ENCODE measurements at places on chromosomes 4 and X.

- no peak for DNase-seq
These were observed 1.9 kb downstream of the NALF2 start for GRCh38 chrX:69505772-69506616.

DNA sequence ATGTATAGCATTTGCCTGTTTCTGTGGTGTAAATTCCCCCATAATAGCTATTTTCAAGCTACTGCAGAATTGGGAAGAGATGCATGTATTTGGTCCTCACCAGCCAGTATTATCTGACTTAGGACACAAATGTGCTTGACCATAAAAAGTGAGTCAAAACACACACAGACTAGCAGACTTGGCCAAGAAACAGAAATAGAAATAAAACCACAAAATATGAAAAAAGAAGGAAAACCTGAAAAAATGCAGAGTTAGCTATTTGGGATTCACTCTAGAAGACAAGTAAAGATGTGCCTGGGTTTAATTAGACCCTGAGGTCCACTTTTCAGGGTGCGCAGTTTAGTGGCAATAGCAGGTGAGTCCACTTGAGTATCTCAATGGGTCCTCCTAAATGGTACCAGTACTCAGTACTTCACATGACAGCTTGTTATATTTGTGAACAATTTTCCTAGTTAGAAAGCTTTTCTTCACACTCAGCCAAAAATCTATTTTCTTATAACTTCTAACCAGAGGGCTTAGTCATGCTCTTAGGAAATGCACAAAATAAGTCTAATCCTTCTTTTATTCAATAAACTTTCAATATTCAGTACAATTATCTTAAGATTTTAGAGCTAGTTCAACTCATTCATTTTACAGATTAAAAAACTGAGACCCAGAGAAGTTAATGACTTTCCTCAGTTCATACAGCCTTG lies 108.7 kb upstream of the JADE1 start:
- DNase-seq = peak; percentile 43

DNA sequence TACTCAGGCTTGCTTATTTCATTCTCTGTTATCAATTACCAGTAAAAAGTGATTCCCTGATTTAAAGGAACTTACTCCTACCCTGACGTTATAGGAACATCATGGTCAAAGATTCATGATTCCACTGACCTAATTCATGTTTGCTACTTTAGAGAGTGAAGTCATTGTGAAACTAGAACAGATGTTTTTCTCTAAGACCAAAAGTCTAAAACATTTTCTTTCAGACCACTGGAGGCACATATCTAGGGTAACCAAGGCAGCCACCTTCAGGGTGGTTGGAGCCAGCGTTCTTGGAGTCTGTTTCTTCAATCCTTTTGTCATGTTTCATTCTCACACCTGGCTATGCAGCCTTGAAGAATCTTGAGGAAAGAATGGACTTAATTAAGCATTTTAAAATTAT lies 77.8 kb downstream of the GALNTL6 start:
- no peak for DNase-seq

GRCh38 chrX:88883200-88883599 lies 136.2 kb downstream of the CPXCR1 start:
- DNase-seq = peak; percentile 2

DNA sequence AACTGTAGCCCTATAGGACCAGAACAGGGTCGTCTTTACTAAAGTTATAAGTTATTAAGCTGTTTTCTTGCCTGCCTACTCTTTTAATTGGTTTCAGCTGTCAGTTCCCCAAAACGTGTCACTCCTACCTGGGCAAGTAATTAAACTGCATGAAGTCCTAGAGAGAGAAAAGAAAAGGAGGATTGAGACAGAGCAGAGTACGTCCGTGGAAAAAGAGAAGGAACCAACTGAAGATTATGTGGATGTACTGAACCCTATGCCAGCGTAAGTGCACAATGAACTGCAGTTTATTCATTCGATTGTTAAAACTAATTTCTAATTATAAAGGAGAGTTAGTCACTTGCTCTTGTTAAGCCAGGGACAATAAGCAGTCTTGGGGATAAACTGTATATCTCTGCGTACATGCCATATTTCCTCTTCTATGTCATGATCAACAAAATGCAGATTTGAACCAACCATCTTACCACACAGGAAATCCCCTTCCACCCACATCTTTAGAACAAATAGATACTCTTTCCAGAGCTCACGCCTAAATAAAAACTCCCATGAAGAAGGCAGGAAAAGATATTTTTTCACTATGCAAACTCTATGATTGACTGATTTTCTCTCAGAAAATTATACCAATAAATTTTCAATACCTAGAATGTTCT lies 22.8 kb downstream of the STAP1 start:
- DNase-seq = no peak

- DNase-seq = no peak
These were observed 110.6 kb downstream of the SH3KBP1 start for GRCh38 chrX:19776753-19777152.

- no peak for DNase-seq
These were observed 1072.8 kb upstream of the INTU start for GRCh38 chr4:126559961-126560360.

DNA sequence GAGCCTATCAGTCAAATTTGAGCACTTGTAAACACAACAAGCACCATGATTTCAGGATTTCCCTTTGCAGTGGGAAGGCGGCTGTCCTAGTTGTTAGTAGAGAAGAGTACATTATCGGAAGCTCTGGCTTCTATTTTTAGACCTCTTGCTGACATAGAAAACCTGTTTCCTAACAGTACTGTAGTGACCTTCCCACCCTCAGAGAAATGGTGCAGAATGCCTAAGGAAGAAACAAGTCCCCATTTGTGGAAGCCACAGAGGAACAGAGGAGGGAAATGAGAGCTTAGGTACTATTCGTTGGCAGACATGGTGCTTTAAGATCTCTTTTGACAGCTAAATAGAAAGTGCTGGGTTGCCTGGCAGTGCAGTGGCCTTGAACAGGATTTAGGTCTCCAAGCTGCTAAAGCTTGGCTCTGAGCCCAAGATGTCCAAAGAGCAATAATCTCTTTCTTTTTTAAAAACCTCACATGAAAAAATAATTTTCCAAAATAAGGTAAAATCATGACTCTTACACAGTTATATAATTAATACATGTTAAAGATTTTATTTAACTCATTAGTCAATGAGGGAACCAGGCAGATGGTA lies 24.9 kb downstream of the GLRA2 start:
- no peak for DNase-seq

- no peak for DNase-seq
These were observed 188.9 kb downstream of the ZNF330 start for GRCh38 chr4:141409556-141409955.

GRCh38 chr4:566508-567295 lies 9.4 kb downstream of the TMEM271 start:
- no peak for DNase-seq

DNA sequence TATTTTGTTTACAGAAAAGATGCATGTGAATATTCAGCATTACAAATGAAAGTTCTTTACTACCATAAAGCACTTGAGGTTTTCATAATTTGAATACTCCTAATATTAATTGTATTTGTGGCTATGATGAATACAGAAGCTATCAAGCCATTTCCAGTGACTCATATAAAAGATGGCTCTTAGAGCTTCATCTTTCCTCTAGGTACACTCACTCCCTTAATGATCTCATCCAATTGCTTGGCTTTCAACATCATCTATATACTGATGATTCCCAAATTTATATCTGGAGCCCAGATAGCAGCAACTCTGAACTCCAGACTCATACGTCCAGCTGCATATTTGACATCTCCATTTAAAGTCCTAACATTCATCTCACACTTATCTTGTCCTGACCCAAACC lies 183.4 kb upstream of the FAM241A start:
- DNase-seq = peak; percentile 78

- peak; percentile 1 for DNase-seq
These were observed 7.3 kb downstream of the XK start for GRCh38 chrX:37692918-37693317.

DNA sequence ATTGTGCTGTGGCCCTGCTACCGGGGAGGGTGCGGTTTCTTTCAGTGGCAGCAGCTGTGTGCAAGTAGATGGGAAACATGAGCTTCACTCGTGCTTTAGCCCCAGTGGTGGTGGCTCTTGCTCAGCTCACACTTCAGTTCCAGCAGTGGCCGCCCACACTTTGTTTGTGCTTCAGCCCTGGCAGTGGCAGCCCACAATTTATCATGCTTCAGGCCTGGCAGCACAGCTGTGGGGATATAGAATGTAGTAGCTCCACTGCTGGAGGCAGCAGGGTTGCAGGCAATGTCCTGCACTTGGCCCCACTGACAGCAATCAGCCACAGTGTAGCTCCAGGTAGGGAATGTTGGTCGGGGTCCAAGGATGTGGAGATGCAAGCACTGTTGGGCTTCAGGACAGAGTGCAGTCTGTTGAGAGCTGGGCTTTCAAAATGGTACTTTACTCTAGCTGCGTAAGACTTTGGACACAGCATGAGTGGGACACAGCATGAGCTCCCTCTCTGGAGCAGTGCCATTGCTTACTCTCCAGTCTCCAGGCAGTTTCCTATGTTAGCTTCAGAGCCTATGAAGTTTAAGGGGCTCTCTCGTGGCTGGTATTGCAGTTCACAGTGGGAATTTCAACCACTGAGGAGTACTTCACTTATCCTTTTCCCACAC lies 413.1 kb downstream of the PDGFC start:
- no peak for DNase-seq

DNA sequence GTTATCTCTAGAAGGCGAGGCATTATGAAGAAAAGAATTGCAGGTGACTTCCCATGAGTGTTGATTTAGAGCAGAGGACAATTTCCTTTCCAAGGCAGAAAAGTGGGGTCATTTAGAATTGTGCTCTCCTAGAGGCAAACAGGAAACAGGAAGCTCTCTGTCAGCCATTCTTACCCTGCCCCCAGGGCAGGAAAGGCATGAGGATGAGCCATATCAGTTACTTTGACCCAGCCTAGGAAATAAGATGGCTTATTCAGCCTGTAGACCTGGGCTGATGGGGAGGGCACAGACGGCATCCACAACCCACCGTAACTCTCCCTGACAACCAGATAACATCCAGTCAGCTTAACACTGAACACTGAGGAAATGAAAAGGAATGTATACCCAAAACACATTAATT lies 88.8 kb upstream of the KDR start:
- DNase-seq = peak; percentile 4

- DNase-seq = no peak
These were observed 1.0 kb upstream of the PRDX4 start for GRCh38 chrX:23666282-23666681.

- DNase-seq = no peak
These were observed 54.0 kb upstream of the AFAP1 start for GRCh38 chr4:7993671-7994070.

DNA sequence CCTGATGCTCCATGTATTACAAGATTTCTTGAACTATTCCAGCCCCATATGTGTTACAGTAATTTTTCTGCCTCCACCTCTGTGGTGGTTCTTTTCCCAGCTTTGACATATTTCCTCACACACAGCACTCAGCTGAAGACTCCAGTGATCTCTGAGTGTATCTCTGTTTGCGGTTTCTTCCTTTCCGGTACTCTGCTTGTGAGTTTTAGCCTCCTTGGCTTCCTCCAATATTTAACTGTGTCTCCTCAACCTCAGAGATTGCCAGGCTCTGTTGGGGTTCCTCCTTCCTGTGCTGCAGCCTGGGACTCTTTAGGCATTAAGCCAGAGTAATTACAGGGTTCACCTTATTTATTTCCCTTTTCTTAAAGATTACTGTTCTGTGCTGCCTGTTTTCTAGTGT lies 73.2 kb downstream of the NFKB1 start:
- peak; percentile 54 for DNase-seq

DNA sequence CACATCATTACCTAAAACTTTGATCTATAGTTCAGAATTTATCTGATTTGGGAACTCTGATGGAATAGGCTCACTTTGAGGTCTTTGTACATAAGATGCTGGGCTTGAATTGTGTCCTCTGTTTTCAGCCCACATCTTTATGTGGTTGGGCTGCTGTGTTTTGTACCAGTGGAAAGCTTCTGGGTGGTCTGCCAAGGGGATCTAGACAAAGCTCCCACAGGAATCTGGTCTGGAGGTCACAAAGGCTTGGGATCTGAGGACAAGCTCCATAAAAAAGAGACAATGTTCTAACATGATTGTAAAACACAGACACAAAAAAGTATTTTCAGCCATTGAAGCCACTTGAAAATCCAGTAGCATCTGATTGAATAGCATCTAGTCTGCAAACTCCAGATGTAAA lies 393.5 kb upstream of the PITX2 start:
- DNase-seq = no peak

- no peak for DNase-seq
These were observed 97.3 kb upstream of the DDX3X start for GRCh38 chrX:41236629-41237028.

- no peak for DNase-seq
These were observed 197.0 kb downstream of the BCOR start for GRCh38 chrX:39900777-39901170.

DNA sequence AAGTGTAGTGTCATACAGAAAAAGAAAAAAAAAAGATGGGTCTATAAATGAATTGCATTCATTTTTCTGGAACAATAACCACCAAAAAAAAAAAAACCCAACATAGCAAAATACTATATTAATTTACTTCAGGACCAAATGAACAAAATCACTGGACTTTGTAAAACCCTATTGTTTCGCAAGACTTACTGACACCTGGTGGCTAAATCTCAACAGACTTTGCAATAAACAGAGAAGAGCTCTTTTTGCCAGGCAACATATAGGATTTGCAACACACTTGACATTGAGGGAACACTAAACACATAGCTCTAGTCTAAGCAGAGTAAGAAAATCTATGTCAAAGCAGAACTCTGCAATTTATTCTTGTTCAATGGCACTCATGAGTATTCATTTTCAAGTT lies 990.2 kb downstream of the STPG2 start:
- no peak for DNase-seq

DNA sequence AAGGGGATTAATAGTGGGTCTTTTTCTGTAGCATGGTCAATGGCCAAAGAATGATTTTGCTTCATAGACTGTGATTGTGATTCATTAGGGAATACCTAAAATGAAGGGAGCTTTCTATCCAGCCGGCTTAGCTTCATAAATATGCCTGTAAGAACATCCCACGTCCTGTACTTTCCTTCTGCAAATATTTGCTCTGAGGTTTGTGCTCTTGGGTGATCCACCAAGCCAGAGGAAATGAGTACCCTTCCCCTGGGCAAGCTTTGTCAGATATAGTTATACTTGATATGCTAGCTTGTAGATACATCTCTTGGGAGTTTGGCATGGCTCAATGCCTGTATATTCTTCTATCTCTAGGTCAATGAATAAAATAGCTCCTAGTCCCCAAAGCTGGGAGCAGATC lies 28.2 kb upstream of the SPARCL1 start:
- no peak for DNase-seq

GRCh38 chr4:5940470-5941203 lies 47.8 kb upstream of the CRMP1 start:
- peak; percentile 17 for DNase-seq
